ENCODE measurements at places on chromosomes 6 and 20.

GRCh38 chr20:50992336-50992732, 30.6 kb downstream of the KCNG1 start:
- DNase-seq, result no peak

GRCh38 chr6:103122766-103123601, 1729.5 kb downstream of the GRIK2 start:
- DNase-seq, result peak; percentile 8

DNA sequence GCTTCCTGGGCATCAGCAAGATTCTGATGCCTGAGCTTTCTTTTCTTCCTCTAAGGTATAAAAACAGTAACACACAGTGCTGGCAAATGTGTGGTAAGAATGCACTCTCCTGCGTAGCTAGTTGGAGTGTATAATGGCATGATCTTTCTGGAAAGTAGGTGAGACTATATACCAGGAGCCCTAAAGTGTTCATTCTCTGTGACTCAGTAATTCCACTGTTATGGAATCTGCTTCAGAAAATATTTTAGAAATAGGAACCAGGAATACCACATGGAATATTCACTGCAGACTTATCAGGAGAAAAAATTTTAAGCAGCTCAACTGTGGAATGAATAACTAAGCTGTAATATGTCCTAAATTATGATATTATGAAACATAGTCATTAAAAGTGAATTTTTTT, 16.9 kb upstream of the CSE1L start:
- no peak for DNase-seq

- DNase-seq, result no peak
Observed at GRCh38 chr6:148836751-148837150, 89.9 kb downstream of the UST start.

- no peak for DNase-seq
Observed at GRCh38 chr6:52900536-52900935, 9.0 kb downstream of the GSTA3 start.

DNA sequence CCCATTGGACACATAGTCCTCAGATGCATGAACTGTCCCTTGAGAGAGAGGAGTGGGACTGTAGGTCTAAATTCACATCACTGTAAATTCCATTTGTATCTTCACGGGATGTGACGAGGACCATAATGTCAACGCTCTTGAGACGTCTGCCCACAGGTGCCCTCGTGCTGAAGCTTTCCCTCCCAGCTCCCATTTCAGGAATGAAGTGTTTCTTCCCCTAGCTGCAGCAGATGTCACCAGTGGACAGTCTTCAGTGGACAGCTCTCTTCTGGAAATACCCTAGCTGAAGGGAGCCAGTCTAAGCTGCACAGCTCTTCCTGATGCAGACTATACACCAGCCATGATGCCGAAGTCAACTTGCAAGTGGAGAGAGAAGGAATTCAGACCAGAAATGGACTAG, 217.4 kb upstream of the ECI2 start:
- DNase-seq, result peak; percentile 56

GRCh38 chr6:91266156-91266555, 679.3 kb upstream of the MAP3K7 start:
- no peak for DNase-seq

DNA sequence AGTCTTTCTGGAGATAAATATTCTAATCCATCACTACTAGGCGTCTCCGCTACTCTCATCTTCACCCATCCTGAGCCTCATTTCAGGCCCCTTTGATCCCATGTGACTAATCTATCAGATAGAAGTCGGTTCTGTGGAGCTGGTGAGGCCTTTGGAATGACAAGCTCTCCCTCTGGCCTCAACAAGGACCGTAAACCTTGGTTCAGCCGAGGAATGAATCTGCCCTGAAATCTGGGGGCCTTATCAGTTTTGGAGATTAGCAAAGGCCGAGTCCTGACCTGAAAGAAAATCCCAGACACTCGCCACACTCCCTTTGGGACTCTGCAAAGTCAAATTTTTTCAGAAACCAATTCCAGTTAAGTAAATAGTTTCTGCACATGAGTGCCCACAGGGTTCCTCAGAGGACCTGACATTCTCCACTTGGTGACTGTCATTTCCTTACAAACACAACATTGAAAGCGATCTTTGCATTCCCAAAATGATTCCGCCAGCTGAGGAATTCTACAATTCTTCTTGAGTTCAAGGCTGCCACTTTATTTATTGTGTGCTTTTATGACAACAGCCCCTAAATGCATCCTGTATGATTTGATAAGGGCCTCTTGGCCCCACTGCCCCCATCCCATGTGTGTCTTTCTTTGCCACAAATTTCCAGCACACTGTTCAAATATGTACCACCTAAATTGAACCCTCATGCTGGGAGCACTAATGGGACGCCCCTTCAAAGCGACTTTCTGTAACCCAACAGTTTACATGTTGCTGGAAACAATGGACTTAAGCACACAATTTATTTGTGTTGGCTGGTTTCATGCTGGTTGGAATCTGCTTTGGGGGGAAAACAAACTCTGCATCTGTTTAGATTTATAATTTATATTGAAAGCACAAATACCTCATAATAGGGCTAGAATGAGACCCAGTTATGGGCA, 10.0 kb upstream of the RIPOR3 start:
- no peak for DNase-seq

- no peak for DNase-seq
Observed at GRCh38 chr20:41507851-41508250, 110.3 kb downstream of the CHD6 start.

DNA sequence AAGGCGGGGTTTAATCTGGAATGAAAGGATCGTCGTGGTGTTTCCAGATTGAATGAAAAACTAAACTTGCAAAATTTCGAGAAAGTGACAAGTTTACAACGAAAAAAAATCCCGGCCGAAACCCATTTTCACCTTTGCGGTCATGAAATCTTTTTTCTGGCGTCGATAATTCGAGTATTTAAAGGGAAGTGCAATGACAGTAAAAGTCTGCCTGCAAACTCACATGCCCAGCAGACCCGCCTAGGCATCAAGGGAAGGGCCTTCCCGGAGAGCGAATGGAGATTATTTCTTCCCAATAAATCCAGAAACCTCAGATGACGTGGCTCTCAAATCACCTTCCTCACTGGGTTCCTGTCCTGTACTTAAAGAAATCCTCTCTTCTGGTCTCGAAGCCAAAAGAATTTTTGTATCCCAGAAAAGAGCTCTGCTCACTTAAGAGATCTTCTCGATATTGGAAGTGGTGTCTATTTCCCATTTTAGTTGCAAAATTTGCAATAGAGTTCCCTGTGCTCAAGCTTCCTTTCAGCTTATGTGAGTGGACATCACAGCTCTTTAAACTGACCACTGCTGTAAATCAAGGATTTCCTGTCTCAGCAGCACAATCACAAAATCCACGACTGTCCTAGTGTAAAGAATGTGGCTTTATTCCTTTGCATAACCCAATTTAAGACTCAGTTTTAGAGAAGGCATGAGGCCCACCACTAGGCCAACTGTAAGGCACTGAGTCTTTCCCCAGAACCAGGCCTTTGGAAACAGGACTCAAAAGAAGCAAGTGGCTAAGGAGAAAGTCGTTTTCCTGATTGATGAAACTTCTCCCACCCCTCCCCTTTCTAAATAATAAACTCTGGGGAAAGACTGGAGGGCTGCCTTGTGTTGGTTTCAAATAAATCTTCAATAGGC, 3.9 kb downstream of the OLIG3 start:
- no peak for DNase-seq

- DNase-seq, result no peak
Observed at GRCh38 chr20:23873370-23874015, 6.1 kb downstream of the CST5 start.

- DNase-seq, result no peak
Observed at GRCh38 chr6:135493218-135493961, 4.2 kb downstream of the AHI1 start.

GRCh38 chr20:35773154-35773751, 1.4 kb downstream of the PHF20 start:
- DNase-seq, result peak; percentile 56

DNA sequence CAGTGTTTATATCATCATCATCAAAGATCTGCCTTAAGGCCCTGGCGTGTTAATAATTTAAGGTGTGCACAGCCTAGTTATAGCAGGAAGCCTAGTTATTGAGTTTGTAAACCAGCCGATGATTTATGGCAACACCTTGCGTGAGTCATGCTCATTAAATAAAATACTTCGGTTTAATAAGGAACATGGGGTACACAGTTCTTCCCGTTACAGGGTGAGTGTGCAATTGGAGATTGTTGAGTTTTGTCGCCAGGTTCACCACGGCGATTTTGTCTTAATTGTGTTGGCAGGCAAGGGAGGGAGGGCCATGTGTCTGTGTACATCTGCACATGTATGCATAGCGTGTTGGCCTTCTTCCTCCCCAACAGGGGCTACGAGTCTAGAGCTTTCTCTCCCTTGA, 104.0 kb downstream of the TFAP2A start:
- DNase-seq, result no peak

DNA sequence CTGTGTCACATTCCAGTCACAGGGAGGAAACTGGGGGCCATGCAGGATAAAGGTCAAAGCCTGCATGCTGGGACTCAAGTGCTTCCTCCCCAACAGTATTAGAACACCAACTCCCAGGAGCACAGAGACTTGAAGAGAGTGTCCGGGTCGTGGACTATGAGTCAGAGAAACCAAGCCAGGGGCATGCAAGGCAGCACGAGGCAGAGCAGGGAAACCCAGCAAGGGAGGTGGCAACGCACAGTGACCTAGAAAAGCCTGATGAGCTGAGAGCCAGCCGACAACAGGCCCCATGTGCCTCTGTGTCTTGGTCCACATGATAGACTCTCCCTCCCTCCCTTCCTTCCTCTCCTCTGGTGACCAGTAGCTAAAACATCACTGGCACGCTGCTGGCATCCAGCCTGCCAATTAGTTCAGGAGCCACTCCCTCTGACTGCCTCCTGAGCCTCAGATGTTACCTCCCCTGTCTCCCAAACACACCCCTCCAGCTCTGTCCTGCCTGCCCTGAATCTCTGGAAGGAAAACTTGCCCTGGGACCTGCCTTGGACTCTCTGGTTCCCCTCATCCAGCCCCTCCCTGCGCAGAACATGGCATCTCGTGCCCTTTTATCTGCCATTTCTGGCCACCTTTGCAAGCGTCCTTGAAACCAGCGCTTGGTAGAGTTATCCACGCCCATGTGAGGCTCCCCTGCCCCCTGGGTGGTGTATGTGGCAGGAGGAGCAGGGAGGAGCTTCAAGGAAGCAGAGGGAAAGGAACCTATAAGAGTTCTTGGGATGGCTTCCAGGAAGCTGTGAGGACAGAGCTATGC, 16.2 kb upstream of the RNF39 start:
- DNase-seq, result no peak

DNA sequence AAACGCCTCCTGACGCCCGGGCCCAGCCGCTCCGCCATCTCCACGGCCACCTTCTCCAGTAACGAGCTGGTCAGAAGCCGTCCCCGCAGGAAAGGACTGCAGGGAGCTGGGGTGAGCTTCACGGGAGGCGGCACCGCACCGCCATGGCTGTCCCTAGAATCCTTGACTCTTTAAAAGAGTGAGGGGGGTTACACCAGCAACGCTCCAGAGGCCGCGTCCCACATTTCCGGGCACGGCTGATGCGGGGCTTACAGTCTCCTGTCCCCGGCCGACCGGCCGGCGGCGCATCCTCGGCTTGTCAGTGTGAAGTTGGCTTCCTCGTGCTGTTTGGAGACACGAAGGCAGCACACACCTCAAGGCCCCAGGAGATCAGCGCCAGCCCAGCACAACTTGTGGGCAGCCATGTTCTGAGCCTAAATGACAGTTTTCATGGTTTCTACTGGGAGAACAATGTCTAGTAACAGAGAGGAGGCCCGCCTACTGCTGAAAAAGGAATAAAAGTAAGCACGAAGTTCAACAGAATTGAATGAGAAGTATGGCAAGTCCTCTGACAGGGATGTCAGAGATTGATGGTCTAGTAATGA, 30.4 kb downstream of the SLC2A4RG start:
- no peak for DNase-seq

GRCh38 chr6:158361068-158361467, 48.8 kb downstream of the TULP4 start:
- DNase-seq, result no peak

GRCh38 chr6:78062993-78063392, 410.2 kb downstream of the MEI4 start:
- DNase-seq, result no peak

DNA sequence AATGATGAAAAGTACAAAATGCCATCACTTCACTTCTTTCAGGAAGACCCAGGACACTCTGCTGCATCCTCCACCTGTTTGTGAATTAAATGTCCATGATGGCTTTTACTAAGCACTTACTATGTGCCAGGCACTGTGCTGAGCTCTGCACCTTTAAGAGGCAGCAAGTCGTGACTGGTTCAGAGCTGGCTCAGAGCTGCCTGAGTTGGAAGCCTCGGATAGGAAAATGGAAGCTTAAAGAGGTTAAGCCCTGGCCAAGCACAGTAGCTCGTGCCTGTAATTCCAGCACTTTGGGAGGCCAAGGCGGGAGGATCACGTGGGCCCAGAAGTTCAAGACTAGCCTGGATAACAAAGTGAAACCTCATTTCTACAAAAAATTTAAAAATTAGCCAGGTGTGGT, 95.6 kb downstream of the SNX5 start:
- peak; percentile 78 for DNase-seq

DNA sequence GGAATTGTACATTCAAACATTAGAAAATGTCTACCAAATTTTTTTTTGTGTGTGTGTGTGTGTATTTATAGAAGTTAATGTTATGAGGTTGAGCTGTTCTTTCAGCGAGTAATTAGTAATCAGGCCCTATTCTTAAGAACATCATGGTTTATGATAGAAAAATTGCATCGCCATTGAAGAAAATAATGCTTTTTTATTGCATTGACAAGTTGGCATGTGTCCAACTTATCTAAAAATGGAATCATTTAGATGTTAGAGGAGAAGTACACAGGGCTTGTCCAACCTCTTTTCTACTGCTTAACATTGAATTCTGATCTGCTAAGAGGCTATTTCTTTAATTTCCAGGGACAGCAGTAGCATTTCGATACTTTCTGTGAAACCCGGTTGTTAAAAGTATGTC, 61.6 kb upstream of the ADGRG6 start:
- no peak for DNase-seq

DNA sequence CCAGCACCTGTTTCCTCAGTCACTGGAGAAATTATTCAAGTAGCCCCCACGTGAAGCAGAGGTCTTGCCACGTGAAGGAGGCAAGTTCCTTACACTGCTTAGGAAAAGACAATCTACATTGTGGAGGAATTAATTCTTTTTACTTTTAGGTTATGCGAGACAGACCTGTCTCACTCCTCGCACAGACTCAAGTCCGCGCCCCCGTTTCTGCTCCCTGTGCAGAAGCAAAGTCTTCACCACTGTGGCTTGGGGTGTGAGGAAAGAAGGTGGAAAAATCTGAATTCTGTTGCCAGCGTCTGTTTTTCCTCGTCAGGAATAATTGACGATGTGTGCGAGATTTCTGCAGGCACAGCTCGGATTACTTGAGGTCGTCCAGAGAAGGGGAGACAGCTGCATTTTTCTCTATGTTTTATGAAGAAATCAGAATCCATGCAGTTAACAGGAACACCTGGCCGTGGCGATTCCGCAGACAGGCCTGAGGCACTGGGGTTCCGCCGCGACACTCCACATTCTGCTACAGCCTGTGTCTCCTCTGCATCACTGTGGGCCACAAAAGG, 185.1 kb downstream of the SMOC2 start:
- DNase-seq, result no peak

GRCh38 chr6:167746390-167746907, 80.3 kb upstream of the AFDN start:
- DNase-seq, result no peak

All from muscle of leg (tissue), 16 donors.